ENCODE measurements at places on chromosomes 13 and 19.

- no peak for DNase-seq
These were observed 53.7 kb downstream of the COMP start for GRCh38 chr19:18737337-18737953.

GRCh38 chr13:42708391-42708790, 73.0 kb upstream of the FAM216B start:
- no peak for DNase-seq

- no peak for DNase-seq
These were observed 43.1 kb downstream of the USPL1 start for GRCh38 chr13:30660796-30661195.

DNA sequence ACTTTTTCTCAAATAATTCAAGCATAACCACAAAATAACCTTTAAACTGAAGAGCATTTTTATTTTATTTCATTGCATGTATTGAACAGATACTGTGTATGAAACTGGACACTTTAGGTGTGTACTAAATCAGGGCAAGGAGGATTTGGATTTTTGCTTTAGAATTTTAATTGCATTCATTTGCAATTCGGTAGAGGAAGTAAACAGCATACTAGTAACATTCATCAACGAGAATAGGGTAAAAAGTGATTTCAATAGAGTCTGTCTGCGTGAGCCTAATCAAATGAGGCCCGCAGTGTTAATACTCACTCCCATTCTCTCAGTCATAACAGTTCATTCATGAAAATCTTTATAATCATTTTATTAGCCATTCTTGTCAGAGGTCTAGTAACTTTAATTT, 200.2 kb downstream of the SPRY2 start:
- no peak for DNase-seq

GRCh38 chr19:7565332-7565731, 29.8 kb downstream of the PNPLA6 start:
- DNase-seq: no peak

DNA sequence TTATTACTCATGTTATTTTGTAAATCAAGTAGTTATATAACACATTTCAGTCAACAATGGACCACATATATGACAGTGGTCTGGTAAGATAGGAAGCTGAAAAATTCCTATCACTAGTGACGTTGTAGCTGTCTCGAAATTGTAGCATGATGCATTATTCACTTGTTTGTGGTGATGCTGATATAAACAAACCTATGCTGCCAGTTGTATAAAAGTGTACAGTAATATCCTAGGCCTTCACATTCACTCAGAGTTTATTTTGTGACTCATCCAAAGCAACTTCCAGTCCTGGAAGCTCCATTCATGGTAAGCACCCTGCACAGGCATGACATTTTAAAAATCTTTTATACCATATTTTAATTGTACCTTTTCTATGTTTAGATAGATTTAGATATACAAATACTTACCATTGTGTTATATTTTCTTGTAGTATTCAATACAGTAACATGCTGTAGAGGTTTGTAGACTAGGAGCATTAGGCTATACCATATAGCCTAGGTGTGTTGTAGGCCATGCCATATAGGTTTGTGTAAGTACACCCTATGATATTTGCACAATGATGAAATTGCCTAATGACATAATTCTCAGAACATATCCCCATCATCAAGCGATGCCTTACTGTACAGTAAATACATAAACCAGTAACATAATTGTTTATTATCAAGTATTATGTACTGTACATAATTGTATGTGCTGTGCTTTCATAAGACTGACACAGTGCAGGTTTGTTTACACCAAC, 49.3 kb downstream of the IFT88 start:
- DNase-seq: no peak

GRCh38 chr19:42794765-42795164, 29.3 kb upstream of the PSG8 start:
- no peak for DNase-seq

DNA sequence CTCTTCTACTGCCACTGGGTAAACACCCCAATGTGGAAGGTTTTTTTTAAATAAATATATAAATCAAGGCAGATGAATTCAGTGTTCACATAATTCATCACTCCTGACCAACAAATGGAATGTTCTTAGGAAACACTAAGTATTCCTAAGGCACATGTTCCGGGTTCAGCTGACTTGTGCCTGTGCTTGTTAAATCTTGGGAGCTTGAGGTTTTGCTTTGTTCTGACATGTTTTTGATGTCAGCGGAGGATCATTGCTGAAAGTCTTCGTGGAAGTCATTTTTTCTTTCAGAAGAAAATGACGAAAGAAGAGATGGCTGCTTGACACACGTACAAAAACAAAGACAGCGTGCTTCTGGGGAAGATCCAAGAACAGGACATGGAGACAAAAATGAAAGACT, 185.8 kb downstream of the MZT1 start:
- no peak for DNase-seq

DNA sequence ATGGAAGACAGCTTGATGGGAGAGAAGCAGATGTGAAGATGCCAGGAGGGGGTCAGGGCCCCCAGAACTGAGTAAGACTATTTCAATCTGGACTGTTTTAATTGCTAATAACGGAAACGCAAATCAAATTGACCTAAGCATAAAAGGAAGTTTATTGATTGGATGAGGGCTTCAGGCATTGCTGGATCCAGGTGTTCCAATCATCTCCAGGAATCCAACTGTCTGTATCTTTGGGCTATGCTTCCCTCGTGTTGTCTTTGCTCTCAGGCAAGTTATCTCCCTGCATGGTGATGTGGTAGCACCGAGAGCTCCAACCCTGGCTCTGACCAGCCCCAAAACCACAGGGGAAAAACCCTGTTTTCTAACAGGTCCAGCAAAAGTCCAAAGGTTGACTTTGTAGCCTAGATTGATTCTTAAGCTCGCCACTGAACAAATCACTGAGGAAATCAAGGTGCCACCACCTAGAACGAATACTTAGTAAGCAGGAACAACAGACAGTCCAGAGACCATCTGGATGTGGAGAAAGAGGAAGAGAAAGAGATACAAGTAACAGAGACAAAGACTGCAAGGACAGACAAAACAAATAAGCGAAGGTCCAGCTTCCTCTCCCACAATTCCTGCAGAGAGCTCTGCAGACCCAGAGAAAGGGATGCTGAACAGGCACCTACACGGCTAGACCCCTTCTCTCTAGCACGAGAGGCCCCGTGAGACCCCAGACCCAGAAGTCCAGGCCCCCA, 1.2 kb upstream of the C19orf81 start:
- DNase-seq: no peak

GRCh38 chr13:100630555-100630954, 42.0 kb upstream of the GGACT start:
- DNase-seq: no peak

DNA sequence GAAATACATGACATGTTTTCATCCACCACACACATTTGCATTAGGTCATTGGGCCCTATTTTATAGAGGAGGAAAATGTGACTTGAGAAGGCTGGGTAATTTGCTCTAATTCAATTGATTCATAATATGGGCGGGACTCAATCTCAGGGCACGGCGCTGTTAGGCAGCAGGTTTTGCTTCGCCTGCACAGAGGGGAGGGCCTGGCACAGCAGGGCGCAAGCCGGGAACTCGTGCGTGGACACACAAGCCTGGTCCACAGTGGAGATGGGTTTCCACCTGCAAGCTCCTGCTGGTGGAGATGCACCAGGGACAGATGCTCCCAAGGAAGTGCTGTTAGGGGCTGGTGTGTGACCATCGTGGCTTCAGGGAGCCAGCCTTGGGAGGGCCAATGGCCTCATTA, 58.4 kb upstream of the MTIF3 start:
- DNase-seq: no peak

DNA sequence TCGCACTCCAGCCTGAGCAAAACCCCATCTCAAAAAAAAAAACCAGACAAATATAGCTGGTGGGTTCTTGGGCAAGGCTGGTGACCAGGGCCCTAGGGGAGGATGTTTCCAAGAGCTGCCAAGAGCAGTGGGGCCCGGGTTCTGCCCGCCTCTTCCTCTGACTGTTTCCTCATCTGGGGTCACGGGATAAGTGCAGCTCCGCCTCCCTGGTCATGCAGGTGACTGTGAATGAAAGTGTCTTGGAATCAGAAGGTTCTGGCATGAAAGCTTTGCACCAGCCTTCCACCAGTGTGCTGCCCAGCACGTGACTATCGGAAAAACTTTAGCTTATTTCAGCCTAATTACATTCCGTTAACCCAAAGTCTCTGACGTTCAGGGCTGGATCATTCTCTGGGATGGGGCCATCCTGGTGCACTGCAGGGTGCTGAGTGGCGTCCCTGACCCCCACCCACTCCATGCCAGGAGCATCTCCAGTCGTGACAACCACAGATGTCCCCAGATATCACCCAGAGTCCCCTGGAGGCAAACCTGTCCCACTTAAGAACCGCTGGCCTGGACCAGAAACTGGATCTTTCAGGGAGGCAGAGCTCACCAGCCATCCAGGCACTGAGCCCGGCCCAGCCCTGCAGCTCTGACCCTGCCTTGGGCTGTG, 85.6 kb downstream of the GNG7 start:
- no peak for DNase-seq

GRCh38 chr19:58093071-58093470, 5.0 kb downstream of the ZSCAN18 start:
- no peak for DNase-seq

DNA sequence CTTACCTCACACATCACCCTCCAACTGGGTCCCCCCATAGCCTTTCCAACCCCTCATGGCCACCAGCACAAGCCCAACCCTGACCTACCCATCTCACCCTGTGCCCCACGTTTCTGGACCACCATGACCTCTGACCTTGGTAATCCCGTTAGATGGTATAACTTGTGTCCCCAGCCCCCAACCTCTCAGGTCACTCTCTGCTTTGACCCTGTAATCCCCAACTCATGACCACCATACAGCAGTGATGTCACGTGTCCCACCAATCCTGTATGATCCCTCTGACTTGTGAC, 8.5 kb downstream of the KLC3 start:
- DNase-seq: no peak

GRCh38 chr19:30070198-30070967, 128.3 kb downstream of the URI1 start:
- no peak for DNase-seq

GRCh38 chr19:14830702-14831101, 4.3 kb downstream of the OR7A5 start:
- DNase-seq: no peak

DNA sequence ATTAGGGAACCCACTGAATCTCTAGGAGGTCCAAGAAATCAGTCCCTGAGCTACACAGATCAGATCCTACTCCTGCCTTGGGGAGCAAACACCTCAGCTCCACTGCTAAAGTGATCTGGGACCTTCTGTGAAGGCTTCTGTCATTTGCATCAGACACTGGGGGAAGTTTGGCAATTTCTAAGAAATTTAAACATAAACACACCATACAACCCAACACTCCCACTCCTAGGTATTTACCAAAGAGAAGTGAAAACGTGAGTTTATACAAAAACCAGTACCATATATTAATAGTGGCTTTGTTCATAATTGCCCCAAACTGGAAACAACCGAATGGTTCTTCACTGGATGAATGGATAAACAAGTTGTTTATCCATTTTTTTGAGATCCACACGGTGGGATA, 7.3 kb upstream of the TYROBP start:
- DNase-seq: no peak
